ENCODE measurements at places on chromosomes 4 and X.

DNA sequence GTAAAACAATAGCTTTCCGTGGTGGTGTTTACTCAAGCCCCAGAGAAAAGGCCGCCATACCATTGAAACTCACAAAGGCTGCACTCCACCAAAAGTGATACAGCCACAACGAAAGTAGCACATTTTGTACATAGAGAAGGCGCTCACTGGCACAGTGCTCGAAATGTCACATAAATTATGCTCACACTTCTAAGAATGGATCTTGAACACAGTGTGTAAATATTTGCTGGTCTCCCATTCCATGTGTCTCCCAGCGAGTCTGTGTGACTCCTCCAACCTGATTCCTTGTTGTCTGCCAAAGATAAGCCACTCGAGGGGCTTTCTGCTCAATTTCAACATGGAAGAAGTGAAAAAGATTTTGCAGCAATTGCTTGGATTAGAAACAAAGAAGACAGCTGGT lies 234.0 kb upstream of the VCX3A start:
- DNase-seq, result no peak

GRCh38 chr4:26074712-26075430 lies 160.9 kb downstream of the SMIM20 start:
- no peak for DNase-seq

DNA sequence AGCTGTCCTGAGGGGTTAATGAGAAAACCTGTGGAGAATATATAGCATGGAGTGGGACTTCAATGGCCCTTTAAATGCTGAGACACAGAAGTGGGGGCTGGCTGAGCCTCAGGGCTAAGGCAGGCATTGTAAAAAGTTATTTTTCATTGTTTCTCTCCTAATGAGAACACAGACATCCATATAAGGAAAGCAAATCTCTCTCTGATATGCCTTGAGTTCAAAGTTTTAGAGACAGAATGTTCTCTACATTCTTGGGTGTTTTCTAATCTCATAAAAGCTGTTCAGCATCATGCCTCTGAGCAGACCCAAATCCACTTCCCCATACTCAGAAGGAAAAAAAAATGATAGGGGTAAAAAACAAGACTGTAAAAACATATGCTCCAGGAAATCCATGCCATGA lies 16.8 kb upstream of the RAB40A start:
- no peak for DNase-seq

- DNase-seq, result no peak
Measured at GRCh38 chr4:55762819-55763218, 56.8 kb upstream of the EXOC1L start.

GRCh38 chr4:8083086-8083825 lies 75.4 kb downstream of the ABLIM2 start:
- no peak for DNase-seq

DNA sequence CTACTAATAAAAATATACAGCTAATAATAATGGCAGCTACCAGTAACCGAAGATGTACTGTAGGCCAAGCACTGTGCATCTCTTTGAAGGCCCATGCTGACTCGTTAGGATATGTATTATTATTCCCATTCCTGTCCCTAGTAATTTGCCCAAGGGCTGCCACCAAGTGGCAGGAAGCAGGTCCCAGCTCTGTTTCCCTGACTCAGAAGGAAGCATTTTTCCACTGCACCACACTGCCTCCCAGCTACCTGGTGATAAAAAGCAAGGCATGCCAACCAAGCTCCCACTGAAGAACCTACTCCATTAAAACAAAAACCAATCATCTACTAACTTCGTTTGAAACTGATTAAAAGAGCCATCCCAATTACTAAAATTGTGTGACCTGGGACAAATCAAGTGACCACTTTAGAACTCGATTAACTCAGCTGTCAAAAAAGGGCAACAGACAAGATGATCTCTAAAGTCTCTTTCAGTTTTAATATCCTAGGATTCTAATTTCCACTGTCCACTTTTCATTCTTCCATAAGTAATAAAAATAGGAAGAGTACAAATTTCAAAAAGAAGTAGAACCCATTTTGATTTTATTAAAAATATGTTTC lies 24.3 kb upstream of the PGM2 start:
- peak; percentile 52 for DNase-seq

- DNase-seq, result no peak
Measured at GRCh38 chrX:94454159-94454558, 780.2 kb downstream of the FAM133A start.

GRCh38 chr4:8732092-8732491 lies 139.5 kb downstream of the CPZ start:
- no peak for DNase-seq

All from NCI-H1048 (cell line).